ENCODE measurements at places on chromosomes 16 and 17. TPM values are rescaled to one million over a fixed set of nuclear protein-coding genes. Genes with fewer than 3 reads are reported as not detected.

DNA sequence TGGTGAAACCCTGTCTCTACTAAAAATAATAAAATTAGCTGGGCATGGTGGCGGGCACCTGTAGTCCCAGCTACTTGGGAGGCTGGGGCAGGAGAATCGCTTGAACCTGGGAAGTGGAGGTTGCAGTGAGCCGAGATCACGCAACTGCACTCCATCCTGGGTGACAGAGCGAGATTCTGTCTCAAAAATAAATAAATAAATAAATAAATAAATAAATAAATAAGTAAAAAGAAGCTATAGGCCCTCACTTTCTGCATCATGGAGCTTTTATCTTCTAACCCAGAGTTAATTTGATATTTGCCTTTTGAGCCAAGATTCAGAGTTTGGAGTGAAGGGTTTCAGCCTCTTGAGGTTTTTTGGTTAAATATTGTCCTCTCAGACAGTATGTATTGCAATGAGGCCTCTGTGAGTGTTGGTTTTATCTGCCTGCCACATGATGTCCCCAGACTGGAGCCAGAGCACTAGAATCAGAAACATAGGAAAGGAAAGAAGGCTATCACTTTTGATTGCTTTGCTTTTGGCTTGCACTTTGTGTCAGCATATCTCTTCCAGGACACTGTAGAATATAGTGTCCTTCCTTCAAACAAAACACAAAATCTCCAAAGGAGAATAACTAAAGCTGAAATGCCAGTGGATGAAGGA, 32.5 kb downstream of the RNF135 start:
- no peak overlapping the region for H3K27ac ChIP-seq
- peaks cover 6% of the 10 kb centered on the region for H3K36me3 ChIP-seq
- H3K4me1 ChIP-seq, result peaks cover 15% of the 10 kb centered on the region

DNA sequence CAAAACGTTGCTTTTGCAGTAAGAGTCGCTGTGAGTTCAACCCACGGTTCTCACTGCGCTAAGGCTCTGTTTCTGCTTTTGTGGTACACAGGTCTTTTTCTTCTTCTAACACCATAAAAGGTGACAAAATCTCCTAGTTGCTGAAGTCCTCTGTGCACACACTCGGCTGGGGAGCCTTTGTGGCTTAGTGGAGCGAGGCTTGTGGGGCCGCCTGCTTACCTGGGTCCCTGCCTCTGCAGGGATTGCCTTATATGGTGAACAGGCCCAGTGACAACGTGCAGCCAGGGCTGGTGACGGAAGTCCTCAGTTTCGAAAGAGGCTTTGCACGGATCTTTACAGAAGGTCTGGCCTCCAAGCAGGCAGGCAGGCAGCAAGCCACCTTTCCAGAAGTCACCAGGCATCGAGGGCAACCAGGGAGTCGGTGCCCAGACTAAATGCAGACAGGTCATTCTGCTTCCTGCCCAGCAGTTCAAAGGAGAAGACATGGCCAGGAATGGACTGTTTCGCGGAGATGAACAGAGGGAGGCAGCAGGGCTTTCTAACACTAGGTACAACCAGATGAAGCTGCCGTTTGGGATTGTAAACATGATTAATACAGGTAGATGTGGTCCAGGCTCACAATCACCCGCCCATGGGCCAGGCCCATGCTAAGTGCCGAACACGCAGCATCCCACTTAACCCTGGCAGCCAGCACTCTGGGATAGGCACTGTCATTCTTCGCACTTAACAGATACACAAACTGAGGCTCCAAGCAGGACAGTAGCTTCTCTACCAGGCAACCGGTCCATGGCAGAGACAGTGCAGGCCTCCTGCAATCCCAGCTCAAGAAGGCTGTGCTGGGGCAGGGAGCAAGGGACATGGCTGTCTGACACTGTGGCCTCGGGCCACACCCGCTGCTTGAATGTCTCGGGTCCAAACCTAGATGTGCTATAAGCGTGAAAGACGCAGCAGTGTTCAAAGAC, 10.7 kb upstream of the MEAK7 start:
- peak; percentile 51 for DNase-seq
- peak overlapping the region; percentile 97 for H3K27ac ChIP-seq
- H3K27me3 ChIP-seq, result no peaks in the 10 kb centered on the region
- H3K4me1 ChIP-seq, result peaks cover 52% of the 10 kb centered on the region

The CCL4L2 gene
- 1.6 TPM for total RNA-seq

The BCAS3 gene
- 39.0 TPM for total RNA-seq

DNA sequence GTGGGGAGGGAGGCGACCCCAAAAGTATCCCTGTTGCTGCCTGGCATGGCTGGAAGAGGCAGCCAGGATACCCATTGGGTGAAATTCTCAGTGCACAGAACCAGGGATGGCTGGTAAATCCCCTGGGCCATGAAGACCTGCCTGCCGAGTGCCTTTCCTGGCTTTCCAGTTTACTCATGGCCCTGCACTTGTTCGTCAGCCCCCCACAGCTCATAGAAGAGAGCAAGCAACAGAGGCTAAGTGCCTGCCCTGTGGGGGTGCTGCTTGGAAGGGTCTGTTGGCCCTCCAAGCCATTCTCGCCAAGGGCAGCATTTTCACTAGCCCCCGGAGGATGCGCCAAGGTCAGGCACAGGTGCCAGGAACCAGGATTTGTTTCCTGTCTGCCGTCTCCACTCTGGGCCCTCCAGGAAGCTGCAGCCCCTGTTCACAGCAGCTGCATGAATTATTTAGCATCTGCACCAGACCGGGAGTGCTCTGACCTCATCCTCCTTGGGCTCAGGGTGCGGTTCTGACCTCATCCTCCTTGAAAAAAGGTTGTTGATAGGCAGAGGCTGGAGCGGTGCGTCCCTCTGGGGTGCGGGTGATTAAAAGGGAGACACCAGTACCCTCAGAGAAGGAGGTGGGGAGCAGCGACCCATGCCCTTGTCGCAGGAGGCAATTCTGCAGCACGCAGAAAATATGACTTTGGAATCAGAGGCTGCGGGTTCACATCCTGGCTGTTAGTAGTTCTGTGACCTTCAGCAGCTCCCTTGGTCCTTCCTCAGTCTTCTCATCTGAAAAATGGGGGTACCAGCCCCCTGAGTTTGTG, 14.2 kb upstream of the CD300A start:
- peaks cover 12% of the 10 kb centered on the region for H3K27me3 ChIP-seq
- DNase-seq, result no peak
- no peak overlapping the region for H3K27ac ChIP-seq
- H3K4me1 ChIP-seq, result peaks cover 6% of the 10 kb centered on the region
- H3K4me3 ChIP-seq, result peak overlapping the region; percentile 57
- H3K36me3 ChIP-seq, result no peaks in the 10 kb centered on the region

DNA sequence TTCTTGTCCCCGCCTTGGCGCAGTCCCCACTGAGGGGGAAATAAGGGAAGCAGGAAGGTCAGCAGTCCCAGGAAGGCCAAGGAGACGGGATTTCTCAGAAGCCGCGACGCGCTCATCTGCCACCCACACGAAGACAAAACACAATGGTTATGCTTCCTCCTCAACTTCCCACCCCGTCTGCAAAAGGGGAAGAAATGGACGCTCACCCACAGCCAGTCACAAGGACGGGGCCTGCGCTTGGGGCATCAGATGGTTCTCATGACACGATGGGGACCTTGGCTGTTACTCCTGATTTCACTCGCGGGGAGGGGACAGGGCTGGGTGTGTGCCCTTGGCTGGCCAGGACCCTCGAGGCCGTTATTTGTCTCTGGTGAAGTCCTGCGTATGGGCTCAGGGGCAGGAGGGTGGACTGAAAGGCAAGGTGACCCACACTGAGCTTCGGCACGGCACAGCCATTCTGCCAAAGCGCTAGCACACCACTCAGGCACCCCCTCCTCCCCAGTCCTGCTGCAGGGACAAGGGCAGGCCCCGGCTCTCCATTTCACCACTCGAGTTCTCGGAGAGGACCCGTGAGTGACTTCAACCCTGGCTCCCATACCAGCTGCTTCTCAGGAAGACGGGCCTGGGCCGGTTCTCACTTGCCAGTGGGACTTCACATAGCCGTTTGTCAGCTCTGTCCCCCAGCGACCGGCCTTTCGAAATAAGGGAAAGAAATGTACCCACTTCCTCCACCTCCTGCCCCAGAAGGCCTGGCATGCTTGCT, 84.5 kb downstream of the ABR start:
- DNase-seq, result no peak
- H3K4me1 ChIP-seq, result peaks cover 36% of the 10 kb centered on the region
- H3K4me3 ChIP-seq, result peak overlapping the region; percentile 52
- peak overlapping the region; percentile 41 for H3K27ac ChIP-seq
- H3K27me3 ChIP-seq, result no peaks in the 10 kb centered on the region
- no peaks in the 10 kb centered on the region for H3K36me3 ChIP-seq

The DHX40 gene
- 47.3 TPM for total RNA-seq

DNA sequence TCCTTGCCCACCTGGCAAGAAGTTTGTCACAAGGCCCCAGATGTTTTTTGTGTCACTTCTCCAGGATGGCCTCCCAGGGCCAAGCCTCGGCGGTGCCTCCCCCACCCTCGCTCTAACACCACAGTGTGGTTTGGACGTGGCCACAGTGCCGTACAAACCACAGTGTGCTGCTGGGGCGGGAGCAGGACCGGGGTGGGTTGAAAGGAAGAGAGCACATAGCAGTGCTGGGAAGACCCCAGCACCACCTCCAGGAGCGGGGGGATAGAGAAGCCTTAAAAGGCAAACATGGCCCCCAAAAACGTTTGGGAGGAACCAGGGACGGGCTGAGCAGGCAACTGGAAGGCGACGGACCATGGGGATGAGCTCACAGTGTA, 5.0 kb upstream of the BCL6B start:
- H3K36me3 ChIP-seq, result peaks cover 2% of the 10 kb centered on the region
- H3K4me3 ChIP-seq, result peak overlapping the region; percentile 68
- no peak for DNase-seq
- peaks cover 66% of the 10 kb centered on the region for H3K4me1 ChIP-seq

DNA sequence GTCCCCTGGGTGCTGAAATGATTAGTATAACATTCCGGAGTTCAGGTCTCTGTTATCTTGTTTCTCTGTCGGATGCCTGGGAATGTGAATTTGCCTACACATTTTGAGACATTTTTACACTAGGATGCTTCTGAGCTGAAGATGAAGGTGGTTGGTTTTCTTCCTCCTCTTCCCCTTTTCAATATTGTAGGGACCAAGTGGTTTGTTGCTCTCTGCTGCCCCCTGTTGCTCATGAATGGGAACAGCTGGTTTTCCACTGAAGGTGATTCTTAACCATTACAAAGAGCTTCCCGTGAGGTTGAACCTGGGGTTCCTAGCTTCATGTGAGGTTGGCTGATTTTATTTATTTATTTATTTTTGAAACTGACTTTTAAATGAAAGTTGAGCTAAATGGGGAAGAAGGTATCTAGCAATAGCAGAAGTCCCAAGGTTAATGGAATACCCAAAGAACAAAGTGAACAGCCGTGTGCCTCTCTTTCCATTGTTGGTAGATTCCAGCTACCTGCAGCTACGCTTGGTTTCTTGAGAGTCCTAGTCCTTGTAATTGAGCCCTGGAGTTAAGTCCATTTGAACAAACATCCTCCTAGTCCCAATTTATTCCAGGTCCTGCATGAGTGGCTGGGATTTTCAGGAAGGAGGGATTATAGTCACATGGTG, 983.9 kb upstream of the EEF2KMT start:
- H3K4me1 ChIP-seq, result no peaks in the 10 kb centered on the region
- no peak overlapping the region for H3K4me3 ChIP-seq
- no peak for DNase-seq
- H3K36me3 ChIP-seq, result no peaks in the 10 kb centered on the region

DNA sequence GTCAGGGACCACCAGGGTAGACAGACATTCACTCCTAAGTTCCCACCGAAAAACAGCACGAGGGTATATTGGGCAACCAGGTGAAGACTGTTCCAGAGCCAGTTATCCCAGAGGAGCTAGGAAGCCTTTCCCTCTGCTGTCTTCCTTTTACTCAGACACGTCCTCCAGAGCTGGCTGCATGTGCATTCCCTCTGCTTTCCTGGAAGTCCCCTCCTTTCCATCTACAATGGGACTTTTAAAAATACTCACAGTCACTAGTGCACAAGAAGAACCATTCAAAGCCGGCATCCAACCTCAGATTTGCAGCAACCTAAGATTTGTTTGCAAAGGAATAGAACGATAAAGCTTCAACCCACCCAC, 32.5 kb upstream of the CRISPLD2 start:
- peaks cover 20% of the 10 kb centered on the region for H3K4me1 ChIP-seq
- H3K4me3 ChIP-seq, result no peak overlapping the region
- no peaks in the 10 kb centered on the region for H3K27me3 ChIP-seq
- H3K27ac ChIP-seq, result no peak overlapping the region
- DNase-seq, result no peak

GRCh38 chr16:4846503-4846900, 586 bp downstream of the GLYR1 start:
- peak overlapping the region; percentile 73 for H3K27ac ChIP-seq
- no peaks in the 10 kb centered on the region for H3K36me3 ChIP-seq
- peak overlapping the region; percentile 85 for H3K4me3 ChIP-seq
- no peak for DNase-seq
- no peaks in the 10 kb centered on the region for H3K27me3 ChIP-seq
- H3K4me1 ChIP-seq, result peaks cover 30% of the 10 kb centered on the region

The ASGR1 gene
- 0.92 TPM for total RNA-seq
